Astrocyte (in vitro differentiated cells and primary cell): ENCODE measurements at places on chromosomes 16 and 17. TPM values are rescaled to one million over a fixed set of nuclear protein-coding genes. Genes with fewer than 3 reads are reported as not detected.

KCNAB3 gene
- total RNA-seq = 1.0 and 1.4 TPM in 2 replicates

DNA sequence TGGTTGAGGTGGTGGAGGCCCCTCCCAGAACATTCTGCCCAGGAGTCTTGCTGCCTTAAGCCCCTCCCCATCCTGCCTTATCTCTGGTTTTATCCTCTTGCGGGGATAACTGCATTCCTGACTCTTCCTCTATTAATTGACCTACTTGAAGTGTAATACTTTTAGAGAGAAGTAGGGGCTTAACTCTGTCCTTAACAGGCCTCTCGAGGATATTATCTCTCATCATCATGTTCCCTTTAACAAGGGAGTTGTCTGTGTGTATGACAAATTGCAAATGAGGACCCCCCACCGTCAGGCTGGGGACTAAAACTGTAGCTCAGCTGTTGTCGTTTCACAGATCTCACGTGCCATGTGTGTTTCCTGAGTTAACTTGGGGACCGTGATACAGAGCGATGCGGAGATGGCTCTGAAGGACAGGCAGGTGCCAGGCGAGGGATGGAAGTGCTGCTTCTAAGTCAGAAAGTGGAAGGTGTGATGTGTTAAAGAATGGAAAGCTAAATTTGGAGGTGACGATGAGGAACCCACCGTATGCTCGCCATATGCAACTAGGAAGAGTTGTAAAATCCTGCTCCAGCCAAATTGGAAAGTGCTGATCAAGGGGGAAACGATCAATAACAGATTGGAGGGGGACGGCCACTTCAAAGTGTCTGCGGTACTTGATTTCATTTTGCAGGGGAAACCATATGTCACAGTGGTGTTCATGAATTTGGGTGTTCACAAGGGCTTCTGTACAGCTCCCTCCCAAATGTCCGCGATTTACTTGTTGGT lies 106.3 kb downstream of the RPTOR start:
- no peak for DNase-seq

- DNase-seq = no peak
These were observed 50.5 kb upstream of the KDM8 start for GRCh38 chr16:27152801-27153200.

- no peak for DNase-seq
These were observed 582.1 kb upstream of the SALL1 start for GRCh38 chr16:51733181-51733580.

DNA sequence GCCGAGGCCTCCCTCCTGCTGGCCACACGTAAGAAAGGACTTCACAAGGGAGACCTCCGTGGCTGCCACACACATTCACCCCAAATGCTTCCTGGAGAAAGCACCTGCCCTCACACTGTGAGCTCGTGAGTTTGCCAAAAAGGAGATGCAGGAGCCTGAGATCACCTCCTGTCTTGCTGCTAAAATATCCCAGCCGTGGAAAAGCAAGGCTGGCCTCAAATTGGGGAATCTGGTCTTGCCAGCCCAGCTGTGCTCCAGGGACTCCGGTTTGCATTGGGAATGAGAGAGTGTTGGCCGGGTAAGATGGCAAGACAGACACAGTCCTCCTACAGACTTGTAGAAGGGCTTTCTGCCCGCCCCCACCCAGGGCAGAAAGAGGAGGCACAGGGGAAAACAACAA lies 13.8 kb downstream of the RBFOX3 start:
- no peak for DNase-seq
